ENCODE measurements at places on chromosomes 2 and 18.

DNA sequence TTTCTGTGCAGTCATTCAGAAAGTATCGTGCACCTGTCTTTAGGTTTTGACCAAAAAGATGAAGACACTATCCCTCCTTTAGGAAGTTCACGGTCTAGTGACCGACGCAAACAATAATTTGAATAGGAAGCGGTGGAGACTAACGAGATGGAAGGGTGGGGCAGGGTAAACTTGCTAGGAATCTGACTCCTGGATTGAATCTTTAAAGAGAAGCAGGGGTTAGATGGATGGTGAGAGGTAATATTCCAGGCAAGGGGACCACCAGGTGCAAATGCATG lies 651 bp upstream of the TXNL1 start:
- H3K27ac ChIP-seq, result peak overlapping the region; percentile 93
- H3K27me3 ChIP-seq, result no peaks in the 10 kb centered on the region
- H3K4me1 ChIP-seq, result peaks cover 17% of the 10 kb centered on the region
- H3K4me3 ChIP-seq, result peak overlapping the region; percentile 47
- H3K36me3 ChIP-seq, result peaks cover 3% of the 10 kb centered on the region

DNA sequence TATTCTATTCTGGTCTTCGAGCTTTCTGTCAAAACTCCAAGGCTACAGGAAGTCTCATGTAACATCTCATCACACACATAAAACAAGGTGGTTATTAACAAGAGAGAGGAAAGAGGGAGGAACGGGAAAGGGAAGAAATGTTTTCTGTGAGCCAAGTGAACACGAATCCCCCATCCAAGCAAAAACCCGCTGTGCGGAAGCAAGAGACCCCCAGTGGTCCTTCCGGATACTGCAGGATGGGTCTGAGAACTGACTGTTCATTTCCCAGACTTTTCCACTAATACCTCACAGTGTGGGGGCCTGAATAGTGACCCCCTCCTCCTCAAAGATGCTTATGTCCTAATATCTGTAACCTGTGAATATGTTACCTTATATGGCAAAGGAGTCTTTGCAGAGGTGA lies 19.0 kb upstream of the DIPK1C start:
- H3K27me3 ChIP-seq, result no peaks in the 10 kb centered on the region
- DNase-seq, result no peak

- no peaks in the 10 kb centered on the region for H3K4me1 ChIP-seq
- no peak overlapping the region for H3K4me3 ChIP-seq
- no peaks in the 10 kb centered on the region for H3K36me3 ChIP-seq
- DNase-seq, result no peak
Observed at GRCh38 chr2:3154146-3154545, 223.5 kb downstream of the EIPR1 start.

- peaks cover 61% of the 10 kb centered on the region for H3K4me1 ChIP-seq
- no peak for DNase-seq
- H3K27ac ChIP-seq, result no peak overlapping the region
- H3K36me3 ChIP-seq, result no peaks in the 10 kb centered on the region
- no peaks in the 10 kb centered on the region for H3K27me3 ChIP-seq
Observed at GRCh38 chr18:59878644-59879043, 21.2 kb upstream of the PMAIP1 start.

DNA sequence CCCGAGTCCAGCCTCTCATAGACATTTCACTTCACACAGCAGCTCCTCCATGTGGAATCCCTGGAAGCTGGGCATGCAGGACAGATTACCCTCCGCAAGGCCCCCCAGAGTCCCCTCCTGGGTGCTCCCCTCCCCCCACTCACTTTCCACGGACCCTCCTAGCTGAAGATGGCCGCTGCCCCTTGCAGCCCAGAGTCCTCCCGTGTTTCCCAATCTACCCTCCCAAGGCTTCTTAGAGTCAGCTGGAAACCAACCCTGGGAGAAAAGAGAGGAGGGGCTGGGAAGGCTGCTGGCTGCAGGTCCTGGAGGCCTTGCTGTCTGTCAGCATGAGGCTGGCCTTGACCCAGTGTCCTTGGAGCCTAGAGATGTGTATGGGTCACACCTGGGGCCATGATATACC lies 49.0 kb upstream of the HAAO start:
- H3K27ac ChIP-seq, result no peak overlapping the region
- H3K27me3 ChIP-seq, result no peaks in the 10 kb centered on the region
- no peak for DNase-seq

GRCh38 chr2:215535741-215536140 lies 99.9 kb upstream of the FN1 start:
- H3K27ac ChIP-seq, result no peak overlapping the region
- no peak for DNase-seq
- no peaks in the 10 kb centered on the region for H3K27me3 ChIP-seq
- no peaks in the 10 kb centered on the region for H3K36me3 ChIP-seq

- H3K27me3 ChIP-seq, result no peaks in the 10 kb centered on the region
- H3K4me1 ChIP-seq, result no peaks in the 10 kb centered on the region
- no peaks in the 10 kb centered on the region for H3K36me3 ChIP-seq
Observed at GRCh38 chr2:196376984-196377877, 205.9 kb upstream of the STK17B start.

DNA sequence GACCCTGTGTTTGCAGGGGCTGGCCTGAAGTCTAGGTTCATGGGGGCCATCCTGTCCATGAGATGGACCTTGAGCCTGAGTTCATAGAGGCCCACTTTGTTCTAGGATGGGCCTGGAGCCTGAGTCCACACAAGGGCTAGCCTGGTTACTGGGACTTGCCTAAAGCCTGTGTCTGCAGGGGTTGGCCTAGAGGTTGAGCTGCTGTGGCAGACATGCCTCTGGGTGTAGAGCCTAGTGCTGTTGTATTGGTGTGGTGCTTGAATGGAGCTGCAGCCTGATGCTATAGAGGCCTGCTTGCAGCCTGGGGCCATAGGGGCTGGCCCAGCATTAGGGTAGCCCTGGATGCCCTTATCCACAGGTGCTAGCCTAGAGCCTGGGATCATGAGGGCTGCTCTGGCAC lies 23.9 kb upstream of the RASGRP3 start:
- H3K27ac ChIP-seq, result no peak overlapping the region
- H3K36me3 ChIP-seq, result no peaks in the 10 kb centered on the region

- no peaks in the 10 kb centered on the region for H3K36me3 ChIP-seq
- no peaks in the 10 kb centered on the region for H3K27me3 ChIP-seq
- H3K4me1 ChIP-seq, result peaks cover 3% of the 10 kb centered on the region
Observed at GRCh38 chr2:231250146-231250545, 51.7 kb downstream of the ARMC9 start.

DNA sequence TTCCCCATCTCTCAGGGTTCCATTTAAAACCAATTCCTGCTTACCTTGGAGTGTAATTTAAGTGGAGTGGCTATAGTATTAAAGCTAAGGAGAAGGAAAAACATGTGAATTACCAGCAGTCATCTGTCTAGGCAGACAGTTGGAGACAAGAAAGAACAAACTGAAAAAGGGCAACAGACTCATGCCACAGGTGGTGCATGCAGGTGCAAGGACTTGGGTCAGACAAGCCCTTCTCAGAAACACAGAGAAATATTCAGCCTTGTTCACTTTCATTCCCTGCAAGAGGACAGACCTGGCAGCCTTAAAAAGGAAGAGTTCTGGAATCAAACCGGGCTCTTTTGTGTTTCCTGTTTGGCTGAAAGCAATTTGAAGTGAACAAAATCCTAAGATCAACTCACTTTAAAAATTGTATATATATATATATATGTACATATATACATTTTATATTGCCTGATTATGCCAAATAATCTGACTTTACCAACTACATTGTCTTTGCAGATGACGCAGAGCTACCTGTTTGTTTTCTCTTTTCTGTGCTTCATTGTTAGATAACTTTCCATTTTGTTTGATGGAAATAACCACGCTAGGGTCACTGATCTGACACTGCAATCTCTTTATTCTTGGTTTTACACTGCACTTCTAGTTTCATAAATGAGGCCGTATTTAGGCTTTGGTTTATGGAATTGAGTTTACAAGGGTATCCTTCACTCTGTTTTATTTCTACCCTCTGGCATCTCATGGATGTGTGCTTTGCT lies 35.1 kb upstream of the VPS54 start:
- DNase-seq, result no peak
- no peak overlapping the region for H3K4me3 ChIP-seq
- no peaks in the 10 kb centered on the region for H3K27me3 ChIP-seq
- peaks cover 9% of the 10 kb centered on the region for H3K4me1 ChIP-seq
- no peaks in the 10 kb centered on the region for H3K36me3 ChIP-seq

DNA sequence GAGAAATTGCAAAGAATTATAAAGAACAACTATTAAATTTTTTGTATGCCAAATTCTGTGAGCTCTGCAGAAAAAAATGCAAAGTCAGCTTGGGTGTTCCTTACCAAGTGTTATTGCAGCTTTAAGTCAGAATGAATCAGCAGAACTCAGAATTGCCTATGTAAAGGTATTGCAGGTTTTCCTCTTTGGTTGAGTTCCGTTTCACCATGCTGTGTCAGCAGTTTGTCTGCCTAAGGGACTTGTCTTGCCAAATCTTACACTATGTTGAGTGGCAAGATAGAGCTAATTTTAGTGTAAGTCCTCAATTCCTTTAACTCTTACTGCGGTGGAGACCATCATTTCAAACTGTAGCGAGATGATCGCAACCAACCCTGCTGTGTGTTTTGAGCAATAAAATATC lies 38.8 kb downstream of the ADAM23 start:
- H3K36me3 ChIP-seq, result no peaks in the 10 kb centered on the region
- no peaks in the 10 kb centered on the region for H3K27me3 ChIP-seq
- DNase-seq, result no peak
- H3K4me1 ChIP-seq, result no peaks in the 10 kb centered on the region
- no peak overlapping the region for H3K4me3 ChIP-seq

GRCh38 chr2:2014251-2014771 lies 270.0 kb upstream of the PXDN start:
- H3K4me3 ChIP-seq, result no peak overlapping the region
- no peaks in the 10 kb centered on the region for H3K36me3 ChIP-seq
- H3K27ac ChIP-seq, result no peak overlapping the region
- no peak for DNase-seq
- no peaks in the 10 kb centered on the region for H3K4me1 ChIP-seq

GRCh38 chr2:80527119-80527518 lies 222.6 kb upstream of the LRRTM1 start:
- no peaks in the 10 kb centered on the region for H3K4me1 ChIP-seq
- H3K36me3 ChIP-seq, result no peaks in the 10 kb centered on the region
- H3K27ac ChIP-seq, result no peak overlapping the region
- no peaks in the 10 kb centered on the region for H3K27me3 ChIP-seq
- DNase-seq, result no peak

- DNase-seq, result no peak
- H3K27ac ChIP-seq, result no peak overlapping the region
- H3K27me3 ChIP-seq, result no peaks in the 10 kb centered on the region
- no peak overlapping the region for H3K4me3 ChIP-seq
- H3K4me1 ChIP-seq, result no peaks in the 10 kb centered on the region
Observed at GRCh38 chr2:160621748-160622147, 128.1 kb upstream of the RBMS1 start.

- H3K27me3 ChIP-seq, result no peaks in the 10 kb centered on the region
- H3K4me1 ChIP-seq, result no peaks in the 10 kb centered on the region
- H3K27ac ChIP-seq, result no peak overlapping the region
- H3K4me3 ChIP-seq, result no peak overlapping the region
Observed at GRCh38 chr18:25651553-25651952, 299.6 kb upstream of the ZNF521 start.

DNA sequence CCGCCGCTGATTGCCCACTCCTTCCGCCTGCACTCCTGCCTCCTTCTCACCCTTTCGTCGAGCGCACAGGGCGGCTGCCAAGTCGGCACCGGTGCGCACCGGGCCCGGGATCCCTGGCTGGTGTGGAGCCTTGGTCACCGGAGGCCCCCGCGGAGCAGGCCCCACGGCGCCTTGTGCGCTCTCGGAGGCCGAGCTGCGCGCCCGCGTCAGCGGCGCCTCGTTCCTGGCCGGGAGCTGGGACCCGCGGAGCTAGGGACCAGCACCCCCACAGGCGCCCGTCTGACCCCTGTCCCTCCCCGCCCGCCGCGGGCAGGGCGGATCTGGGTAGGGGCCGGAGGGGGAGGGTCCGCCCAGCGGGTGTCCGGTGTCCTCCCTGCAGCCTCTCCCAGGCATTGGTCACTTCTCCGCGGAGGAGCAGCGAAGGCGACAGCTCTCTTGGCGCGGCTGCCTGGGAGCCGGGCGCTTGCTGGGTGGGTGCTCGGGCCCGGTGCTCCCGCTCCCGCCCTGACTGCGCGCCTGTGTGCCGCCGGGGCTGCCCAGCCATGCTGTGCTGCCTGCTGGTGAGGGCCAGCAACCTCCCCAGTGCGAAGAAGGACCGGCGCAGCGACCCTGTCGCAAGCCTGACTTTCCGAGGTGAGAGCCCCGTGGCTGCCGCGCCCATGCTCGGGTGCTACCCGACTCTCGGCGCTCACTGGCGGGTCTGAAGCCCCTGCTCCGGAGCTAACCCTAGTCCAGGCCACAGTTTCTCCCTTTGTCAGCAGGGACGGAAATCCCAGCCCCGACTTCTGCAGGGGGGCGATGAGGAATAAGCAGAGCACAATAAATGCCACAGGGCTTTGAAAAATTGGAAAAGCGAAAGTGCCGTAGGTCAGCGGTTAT lies 13.2 kb downstream of the DYSF start:
- H3K27ac ChIP-seq, result peak overlapping the region; percentile 49
- peaks cover 34% of the 10 kb centered on the region for H3K36me3 ChIP-seq
- no peak for DNase-seq
- peaks cover 35% of the 10 kb centered on the region for H3K4me1 ChIP-seq
- peak overlapping the region; percentile 54 for H3K4me3 ChIP-seq

- no peaks in the 10 kb centered on the region for H3K4me1 ChIP-seq
- no peak overlapping the region for H3K4me3 ChIP-seq
- no peaks in the 10 kb centered on the region for H3K36me3 ChIP-seq
- no peak overlapping the region for H3K27ac ChIP-seq
Observed at GRCh38 chr2:28835781-28836180, 25.1 kb downstream of the SPDYA start.

DNA sequence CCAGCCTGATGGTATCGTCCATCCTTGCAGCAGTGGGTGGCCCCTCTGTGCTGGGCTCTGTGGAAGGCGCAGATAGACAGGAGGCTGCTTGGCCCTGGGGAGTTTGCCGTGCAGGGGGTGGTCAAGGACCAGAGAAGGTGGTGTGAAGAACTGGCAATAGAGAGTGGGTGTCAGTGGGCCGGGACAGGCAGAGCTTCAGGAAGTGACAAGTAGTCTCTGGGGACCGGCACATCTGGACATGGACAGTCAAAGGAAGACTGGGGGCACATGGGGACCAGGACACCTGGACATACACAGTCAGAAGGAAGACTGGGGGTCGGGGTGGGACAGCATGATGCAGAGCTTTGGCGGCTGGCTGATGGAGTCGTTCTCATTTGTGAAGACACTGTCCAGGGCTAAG lies 335.9 kb downstream of the AGAP1 start:
- no peak overlapping the region for H3K4me3 ChIP-seq
- no peaks in the 10 kb centered on the region for H3K4me1 ChIP-seq
- H3K27me3 ChIP-seq, result no peaks in the 10 kb centered on the region
- H3K27ac ChIP-seq, result no peak overlapping the region
- no peaks in the 10 kb centered on the region for H3K36me3 ChIP-seq

DNA sequence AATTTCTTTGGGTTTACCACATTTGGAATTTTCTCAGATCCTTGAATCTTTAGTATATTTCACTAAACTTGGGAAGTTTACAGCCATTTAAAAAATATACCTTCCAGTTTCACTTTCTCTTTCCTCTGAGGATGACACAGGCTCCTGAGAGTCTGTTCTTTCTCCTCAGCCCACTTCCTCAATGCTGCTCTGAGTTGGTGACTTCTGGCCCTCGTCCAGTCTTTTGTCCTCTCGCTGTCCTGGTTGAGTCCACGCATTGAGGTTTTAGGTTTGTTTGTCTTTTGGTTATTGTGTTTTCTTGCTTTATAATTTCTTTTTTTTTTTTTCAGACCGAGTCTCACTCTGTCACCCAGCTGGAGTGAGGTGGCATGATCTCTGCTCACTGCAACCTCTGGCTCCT lies 40.7 kb upstream of the GALR1 start:
- peak overlapping the region; percentile 33 for H3K4me3 ChIP-seq
- peak overlapping the region; percentile 40 for H3K27ac ChIP-seq
- H3K4me1 ChIP-seq, result peaks cover 22% of the 10 kb centered on the region

All from CD14-positive monocyte (primary cell).